ENCODE measurements at places on chromosomes 3 and 15.

DNA sequence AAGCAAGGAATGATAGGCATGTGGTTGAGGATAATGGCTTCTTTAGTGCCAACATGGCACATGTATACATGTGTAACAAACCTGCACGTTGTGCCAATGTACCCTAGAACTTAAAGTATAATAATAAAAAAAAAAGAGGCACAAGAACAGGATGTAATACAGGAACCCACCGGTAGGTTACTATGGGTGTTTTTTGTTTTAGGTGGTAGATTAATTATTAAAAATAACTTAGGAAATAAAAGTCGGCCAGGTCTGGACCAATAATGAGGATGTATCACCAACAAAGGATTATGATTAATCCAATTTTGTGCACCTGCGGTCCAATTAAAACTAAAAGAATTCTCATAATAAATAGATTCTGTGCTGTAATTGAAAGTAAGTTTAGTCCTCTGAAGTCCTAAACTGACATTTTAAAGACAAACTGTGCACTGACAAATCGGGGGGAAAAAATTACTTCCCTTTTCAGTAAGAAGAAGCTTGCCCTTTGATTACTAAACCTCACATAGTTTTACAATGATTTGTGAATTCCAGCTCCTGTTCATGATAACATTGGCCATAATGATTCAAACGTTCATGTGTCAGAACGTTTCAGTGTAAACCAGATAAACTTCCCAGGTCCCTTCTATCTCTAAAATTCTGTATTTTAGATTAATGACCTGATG, 62.2 kb downstream of the CASR start:
- peak; percentile 57 for DNase-seq

GRCh38 chr15:26472661-26473060, 300.2 kb downstream of the GABRB3 start:
- DNase-seq = no peak

GRCh38 chr3:40336101-40336500, 26.6 kb downstream of the EIF1B start:
- no peak for DNase-seq

DNA sequence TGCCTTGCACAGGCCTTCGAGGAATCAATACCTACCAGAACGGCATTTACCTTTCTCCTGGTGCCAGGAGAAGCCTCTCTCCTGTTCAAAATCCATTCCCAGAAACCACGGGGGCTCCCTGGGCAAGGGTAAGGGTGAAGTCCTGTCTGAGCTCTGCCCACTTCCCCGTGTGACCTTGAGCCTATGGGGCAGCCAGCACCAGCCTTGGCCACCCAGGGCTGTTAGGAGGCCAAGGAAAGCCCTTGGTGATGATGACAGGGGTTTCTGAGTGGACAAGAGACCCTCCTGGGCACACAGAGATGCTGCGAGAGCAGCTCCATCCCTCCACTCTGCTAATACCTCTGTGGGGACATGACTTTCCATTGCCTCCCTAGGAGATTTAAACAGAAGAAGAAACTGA, 5.9 kb downstream of the SCN5A start:
- no peak for DNase-seq

GRCh38 chr3:181847276-181847675, 135.6 kb downstream of the SOX2 start:
- DNase-seq = no peak

DNA sequence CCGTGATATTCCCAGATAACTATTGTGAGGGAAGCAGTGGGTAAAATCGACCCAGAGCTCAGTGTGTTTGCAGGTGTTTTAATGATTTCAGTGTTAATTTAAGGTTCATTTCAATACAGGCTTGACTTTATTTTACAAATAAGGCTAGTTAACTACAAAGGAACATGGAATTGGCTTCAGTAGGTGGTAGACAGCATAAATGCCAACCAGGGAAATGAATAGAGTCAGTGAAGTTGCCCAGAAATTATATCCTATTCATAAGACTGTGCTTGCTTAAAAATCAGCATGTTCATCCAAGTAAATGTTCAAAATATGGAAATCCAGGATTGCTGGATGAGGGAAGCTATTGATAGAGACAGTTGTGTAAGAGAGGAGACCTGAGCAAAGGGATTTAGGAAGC, 66.1 kb downstream of the LARS2 start:
- DNase-seq = no peak

- DNase-seq = peak; percentile 75
Observed at GRCh38 chr15:50262533-50262932, 3.0 kb downstream of the HDC start.

DNA sequence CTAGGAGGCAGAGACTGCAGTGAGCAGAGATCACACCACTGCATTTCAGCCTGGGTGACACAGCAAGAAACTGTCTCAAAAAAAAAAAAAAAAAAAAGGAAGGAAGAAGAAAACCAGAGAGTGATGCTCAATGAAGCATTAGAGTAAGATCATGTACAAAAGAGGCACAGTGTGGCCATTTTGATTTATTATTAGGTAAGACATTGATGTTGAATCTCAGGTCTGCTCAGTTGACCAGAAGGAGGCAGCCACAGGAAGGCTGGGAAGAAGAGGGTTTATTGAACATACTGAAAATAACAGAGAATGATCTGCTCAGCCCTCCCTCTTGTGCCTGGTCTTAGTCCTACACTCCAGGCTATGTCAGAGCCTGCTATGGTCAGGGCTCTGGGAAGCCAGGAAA, 15.6 kb downstream of the LRRK1 start:
- peak; percentile 62 for DNase-seq

DNA sequence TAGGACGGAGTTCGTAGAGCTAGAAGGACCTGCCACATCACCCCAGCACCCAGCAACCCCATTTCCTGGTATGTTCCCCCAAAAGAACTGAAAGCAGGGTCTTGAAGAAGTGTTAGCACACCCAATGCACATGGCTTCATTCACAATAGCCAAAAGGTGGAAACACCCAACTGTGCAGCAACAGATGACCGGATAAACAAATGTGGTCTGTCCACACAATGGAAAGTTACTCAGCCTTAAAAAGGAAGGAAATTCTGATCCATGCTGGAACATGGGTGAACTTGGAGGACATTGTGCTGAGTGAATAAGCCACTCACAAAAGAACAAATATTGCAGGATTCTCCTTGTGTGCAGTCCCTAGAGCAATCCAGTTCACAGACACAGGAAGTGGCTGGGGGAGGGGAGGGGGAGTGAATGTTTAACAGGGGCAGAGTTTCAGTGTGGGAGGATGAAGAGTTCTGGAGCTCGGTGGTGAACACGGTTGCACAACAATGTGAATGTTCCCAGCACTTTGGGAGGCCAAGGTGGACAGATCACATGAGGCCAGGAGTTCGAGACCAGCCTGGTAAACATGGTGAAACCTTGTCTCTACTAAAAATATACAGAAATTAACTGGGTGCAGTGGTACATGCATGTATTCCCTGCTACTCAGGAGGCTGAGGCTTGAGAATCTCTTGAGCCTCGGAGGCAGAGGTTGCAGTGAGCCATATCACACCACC, 157.5 kb downstream of the NUP210 start:
- no peak for DNase-seq

- no peak for DNase-seq
Observed at GRCh38 chr15:43508991-43509659, 8.3 kb upstream of the MAP1A start.

DNA sequence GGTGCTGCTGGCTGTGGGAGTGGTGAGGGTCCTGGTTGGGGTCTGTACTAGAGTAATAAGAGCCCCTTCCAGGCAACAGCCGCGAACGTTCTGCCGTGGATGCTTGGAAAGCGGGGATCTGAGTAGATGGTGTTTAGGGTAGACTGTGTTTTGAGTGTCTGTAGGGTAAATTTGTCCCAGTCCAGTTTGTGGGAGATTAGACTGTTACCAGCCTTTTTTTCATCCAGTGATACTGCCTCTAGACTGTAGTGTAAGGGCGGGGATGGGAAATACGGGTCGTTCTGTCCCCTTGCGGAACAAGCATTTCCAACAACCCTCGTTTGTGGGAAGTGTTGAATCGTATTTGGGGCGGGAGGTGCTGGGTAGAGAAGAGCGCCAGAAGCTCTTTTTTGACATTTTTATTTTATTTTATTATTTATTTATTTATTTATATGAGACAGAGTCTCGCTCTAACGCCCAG, 424 bp downstream of the HAUS2 start:
- DNase-seq = peak; percentile 88

GRCh38 chr3:113685956-113686721, 10.3 kb downstream of the USF3 start:
- DNase-seq = peak; percentile 19

DNA sequence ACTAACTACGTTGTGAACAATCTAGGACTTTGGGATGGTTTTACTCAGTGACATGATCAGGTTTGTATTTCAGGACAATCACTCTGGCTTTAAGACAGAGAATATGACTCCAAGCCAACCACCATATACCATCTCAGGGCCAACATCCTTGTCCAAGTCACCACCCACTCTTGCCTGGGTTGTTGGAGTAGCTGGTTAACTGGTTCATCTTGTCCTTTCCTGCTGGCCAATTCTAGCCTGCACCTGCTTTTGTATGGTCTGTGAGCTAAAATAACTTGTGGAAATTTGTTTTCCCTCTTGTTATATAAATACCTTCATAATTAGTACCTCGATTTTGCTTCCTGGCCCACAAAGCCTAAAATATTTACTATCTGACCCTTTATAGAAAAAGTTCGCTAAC, 306.8 kb upstream of the STT3B start:
- DNase-seq = peak; percentile 23

DNA sequence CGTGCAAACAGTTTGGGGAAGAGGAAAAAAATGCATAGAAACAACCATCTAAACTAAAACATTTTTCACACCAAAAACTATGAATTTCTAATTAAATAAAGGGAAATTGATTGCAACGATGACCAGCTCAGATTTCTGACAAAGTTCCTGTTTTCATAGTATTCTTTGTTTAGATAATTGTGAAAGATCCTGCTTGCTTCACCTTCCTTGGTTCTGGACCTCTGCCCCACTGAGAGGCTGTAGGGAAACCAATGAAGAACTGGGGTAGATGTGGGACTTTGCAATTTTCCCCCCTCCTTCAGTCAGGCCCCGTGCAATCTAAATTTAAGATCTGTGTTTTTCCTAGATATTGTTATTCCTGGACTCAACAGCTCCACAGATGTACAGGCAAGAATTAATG, 13.8 kb upstream of the TEX264 start:
- no peak for DNase-seq

GRCh38 chr15:100905850-100906249, 13.3 kb upstream of the LRRK1 start:
- DNase-seq = no peak

DNA sequence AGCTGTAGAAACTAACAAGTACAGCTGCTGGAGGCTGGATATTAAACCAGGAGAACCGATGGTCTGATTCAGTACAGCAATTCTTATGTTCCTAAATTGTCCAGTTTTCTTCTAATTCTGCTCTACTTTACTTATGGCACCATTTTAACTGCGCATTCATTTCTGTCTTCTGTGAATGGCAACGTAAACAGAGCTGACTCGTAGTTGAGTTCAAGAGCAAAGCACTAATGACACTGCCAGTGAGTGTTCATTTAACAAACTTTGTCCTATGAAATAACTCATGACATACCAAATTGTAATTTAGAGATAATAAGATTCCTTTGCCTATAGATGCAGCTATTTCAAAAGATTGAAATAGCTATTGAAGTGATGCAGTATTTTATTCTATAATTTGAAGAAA, 48.7 kb downstream of the BCHE start:
- no peak for DNase-seq

DNA sequence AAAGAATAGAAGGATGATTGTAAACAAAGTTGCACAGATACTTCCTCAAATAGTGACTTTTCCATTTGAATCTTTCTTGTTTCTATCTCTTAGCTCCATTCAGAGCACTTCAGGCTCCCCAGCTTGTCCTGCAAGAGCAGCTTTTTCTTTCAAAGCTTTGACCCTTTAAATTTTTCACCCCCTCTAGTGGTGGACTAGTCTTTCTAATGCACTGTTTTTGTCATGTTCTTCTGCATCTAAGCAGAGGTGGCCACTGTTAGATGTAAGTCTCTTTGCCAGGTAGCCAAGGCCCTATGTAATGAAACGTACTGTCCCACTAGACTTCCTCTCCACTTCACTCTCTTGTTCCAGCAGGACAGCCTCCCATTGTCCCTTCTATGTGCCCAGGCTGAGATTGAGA, 74.0 kb upstream of the MANF start:
- peak; percentile 71 for DNase-seq

DNA sequence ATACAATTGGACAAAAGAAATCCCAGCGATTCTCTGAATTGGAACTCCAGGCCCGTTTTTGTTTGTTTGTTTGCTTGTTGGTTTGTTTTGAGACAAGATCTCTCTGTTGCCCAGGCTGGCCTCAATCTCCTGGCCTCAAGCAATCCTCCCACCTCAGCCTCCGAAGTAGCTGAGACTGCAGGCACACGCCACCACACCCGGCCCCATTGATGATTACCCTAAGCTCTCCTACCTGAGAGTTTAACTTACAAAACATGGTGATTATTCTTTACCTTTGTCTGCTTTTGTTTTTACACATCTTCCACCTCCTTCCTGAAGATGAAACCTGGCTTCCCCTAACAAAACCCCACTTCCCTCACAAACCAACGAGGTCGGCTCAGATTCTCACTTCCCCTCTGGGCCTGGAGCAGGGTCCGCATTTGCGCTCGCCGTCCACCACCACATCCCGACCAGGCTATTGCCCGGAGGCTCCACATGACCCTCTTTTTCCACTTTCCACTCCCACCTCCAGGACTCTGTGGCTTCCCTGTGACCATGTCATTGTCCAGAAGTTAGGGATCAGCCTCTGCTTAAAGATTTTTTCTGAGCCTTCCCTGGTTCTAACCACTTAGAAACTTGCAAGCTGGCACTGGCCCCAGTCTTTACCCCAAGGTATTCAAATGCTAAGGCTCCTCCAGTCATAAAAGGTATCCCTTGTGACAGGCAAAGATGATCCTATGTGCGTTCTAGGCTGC, 14.8 kb downstream of the KLHL6 start:
- no peak for DNase-seq

DNA sequence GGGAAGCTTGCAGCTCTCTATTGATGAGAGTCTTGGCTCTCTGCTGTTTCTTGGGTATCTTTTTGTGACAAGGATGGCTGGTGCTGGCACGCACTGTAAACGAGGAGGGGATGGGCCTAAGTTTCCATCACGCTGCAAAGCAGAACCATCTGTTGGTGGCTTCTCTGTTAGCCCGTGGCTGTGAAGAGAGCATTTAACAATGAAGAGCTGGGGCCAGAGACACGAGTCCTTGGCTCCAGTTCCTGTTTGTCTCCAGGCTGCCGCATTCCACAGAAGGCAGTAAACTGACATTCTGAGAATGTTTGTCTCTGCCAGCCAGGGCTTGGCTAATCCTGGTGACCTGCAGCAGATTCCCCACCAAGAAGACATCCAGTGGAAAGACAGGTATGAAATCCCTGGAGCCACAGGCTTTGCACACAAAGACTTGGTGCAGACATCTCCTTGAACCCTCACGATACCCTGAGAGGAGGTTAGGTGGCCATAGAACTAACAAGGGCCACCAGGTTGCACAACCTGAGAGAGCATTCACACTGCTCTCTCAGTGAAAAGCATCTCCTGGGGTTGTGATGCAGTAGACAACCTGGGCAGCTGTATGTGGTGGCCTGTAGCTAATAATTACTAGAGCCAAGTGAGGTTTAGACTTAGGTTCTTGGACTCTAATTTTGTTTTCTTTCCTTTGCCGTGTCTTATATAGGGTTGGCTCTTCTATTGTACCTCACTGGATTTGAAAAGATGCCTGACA, 130.9 kb downstream of the ASB7 start:
- no peak for DNase-seq

- DNase-seq = peak; percentile 65
Observed at GRCh38 chr3:195558602-195559001, 15.5 kb upstream of the PPP1R2 start.

Data from hematopoietic multipotent progenitor cell treated with erythropoietin and hydrocortisone succinate and interleukin-3 and kit ligand, for 4 days (in vitro differentiated cells).